ENCODE measurements at places on chromosomes 6 and 20. TPM values are rescaled to one million over a fixed set of nuclear protein-coding genes. Genes with fewer than 3 reads are reported as not detected.

L3MBTL1 gene
- 2.4 TPM for total RNA-seq

ANKRD66 gene
- total RNA-seq, result not detected

FOXQ1 gene
- total RNA-seq, result not detected

RNF144B gene
- 20.7 TPM for total RNA-seq

UBE2J1 gene
- 17.9 TPM for total RNA-seq

ADGRB3 gene
- 1.1 TPM for total RNA-seq

TSPO2 gene
- total RNA-seq, result not detected

CDH22 gene
- 0.41 TPM for total RNA-seq

TAF4 gene
- 7.8 TPM for total RNA-seq

- no peak for DNase-seq
These were observed 291.2 kb upstream of the HS3ST5 start for GRCh38 chr6:114634016-114634415.

DNA sequence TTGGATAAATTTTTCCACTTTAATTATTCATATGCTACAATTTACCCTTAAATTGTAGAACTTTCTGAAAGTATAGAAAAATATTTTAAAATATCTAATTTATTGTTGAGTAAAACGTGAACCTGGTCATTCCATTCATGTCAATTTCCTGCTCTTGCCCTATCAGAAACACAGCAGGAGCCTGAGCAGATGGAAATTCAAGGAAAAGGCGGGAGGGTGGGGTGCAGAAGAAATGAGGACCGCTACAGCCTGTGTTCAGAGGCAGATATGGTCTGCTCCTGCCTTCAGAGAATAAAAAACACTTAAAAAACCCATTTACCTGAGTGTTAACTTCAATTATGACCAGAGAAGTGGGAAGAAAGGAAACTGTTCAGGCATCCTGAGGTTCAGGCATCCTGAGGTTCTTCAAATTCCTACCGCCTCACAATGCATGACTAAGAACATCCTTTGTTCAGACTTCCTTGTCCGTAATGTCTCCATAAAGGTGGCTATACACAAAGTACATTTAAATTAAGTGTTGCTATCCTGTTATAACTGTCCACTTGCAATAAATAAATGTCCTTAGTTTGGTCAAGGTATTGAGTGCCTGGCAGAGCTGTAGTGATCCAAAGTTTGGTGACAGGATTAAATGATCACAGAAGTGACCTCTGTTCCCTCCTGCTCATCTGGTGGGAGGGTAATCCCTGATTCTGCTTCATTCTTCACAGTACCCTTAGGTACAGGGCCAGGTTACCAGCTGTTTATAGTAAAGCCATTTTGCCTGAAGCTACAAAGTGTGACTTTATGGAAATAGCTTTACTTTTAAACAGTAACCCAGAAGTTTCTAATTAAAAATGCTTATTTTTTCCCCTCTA lies 109.1 kb downstream of the MAN1A1 start:
- DNase-seq, result no peak

DNA sequence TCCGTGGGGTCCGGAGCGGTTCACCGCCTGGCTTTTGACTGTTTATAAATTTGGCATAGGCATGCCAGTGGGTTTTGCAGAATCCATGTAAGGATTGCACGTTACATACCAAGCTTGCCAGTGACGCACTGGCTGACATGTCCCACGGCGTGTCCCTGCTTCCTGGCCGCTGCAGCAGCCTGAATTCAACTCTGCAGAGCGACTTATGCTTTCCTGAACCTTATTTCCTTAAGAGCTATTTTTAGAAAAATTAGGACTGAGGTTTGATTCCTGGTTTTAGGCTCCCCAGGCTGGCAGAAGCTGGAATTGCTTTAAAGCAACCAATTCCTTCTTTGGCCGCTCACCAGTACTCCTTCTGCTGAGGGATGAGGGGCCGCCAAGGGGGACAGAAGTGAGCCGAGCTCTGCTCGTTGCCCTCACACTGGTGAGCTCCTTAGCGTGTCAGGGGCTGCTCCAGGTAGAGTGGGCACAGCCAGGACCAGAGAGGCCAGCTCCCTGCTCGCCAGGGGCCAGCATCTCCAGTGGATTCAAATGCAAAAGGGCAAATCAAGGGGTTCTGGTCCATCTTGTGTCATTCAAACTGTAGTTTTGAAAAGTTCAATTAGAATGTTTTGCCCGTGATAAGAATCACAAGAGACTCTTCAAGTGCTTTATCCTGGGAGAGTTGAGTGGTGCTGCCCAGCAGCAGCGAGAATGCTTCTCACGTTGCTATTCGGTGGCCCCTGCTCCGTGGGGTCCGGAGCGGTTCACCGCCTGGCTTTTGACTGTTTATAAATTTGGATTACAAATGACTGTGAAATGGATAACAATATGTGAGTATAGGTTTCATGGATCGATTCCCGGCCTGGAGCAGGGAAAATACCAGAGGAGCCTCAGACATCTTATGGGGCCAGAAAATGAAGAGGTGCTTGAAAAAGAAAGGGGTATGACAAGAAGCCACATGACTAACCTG lies 17.5 kb upstream of the IRF4 start:
- DNase-seq, result no peak

GRCh38 chr6:47042275-47042791 lies at the start of gene ADGRF1:
Gene ADGRF1 (minus strand): TSS chr6:47042332. CDS start chr6:47029061, 13,271 bp downstream.
- no peak for DNase-seq

- DNase-seq, result no peak
These were observed 7.1 kb downstream of the RRBP1 start for GRCh38 chr20:17674722-17675518.

GRCh38 chr6:56193846-56194245 lies 53.5 kb downstream of the COL21A1 start:
- no peak for DNase-seq

DNA sequence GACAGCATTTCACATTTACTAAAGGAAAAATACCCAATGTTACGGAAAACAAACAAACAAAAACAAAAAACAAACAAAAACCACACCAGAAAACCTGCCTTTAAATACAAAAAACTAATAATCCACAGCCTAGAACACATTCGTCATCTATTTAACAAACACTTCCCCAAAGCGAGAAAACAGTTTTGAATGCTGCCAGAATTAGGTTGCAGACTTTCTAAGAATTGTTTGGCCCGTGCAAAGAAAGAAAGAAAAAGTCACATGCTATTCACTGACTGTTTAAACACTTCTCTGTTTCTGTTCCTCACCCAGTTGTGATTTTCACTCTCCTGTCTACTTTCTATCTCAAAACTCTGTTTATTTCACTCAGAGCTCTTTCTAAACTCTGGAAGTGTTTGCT lies 52.5 kb downstream of the BCAS1 start:
- no peak for DNase-seq

- DNase-seq, result no peak
These were observed 53.1 kb downstream of the CPNE5 start for GRCh38 chr6:36786055-36786675.

DNA sequence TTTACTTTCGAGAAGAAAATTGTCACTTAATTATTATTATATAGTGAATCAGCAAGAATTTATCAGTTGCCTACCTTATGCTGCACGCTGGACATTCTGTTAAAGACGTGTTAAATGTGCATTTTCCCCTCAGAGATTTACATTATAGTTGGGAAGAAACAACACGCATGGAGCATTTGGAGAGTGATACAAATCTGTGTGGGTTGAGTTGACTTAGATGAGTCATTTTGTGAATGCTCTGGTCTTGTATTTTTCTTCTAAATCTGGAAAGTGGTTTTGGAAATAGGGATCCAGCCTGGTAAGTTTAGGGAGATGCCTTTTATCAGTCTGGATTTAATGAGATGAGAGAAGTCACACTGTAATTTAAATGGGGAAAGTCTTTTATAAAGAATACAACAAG lies 24.0 kb upstream of the SMIM26 start:
- DNase-seq, result no peak

DNA sequence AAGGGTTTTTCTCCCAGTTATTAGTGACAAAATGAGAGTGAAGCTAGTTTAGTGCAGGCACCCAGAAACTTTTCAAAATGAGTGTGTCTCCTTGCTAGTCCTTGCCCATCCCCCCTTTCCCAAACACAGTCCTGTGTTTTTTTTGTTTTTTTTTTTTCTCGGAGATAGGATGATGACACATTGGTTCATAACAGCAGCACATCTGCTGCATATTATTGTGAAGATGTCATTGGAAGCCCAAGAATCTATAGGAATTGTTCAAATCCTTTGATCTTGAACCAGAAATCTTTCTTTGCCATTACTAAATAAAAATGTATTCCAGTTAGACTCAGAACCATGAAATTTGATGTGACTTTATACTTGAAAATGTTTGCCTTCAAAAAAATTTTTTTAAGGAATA lies 162.4 kb downstream of the FRK start:
- DNase-seq, result no peak

- no peak for DNase-seq
These were observed 470.5 kb downstream of the COL12A1 start for GRCh38 chr6:74735304-74735703.

GRCh38 chr6:130385064-130385695 lies 19.4 kb downstream of the TMEM200A start:
- no peak for DNase-seq

DNA sequence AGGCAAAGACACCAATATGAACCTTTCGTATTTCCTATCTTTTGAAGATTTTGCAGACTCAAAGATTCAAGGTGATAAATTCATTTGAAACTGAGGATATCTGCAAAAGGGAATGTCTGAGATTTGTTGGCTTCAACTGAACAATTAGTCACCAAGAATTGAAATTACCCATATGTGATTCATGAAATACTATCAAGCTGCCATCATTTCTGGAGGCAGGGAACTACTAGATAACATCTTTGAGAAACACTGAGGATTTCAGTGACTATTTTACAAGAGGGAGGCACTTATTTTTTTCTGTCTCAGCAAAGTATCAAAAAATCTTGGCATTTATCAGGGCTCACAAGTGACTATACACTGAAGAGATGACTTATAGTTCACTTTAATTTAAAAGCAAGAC lies 39.8 kb upstream of the MMS22L start:
- no peak for DNase-seq

DNA sequence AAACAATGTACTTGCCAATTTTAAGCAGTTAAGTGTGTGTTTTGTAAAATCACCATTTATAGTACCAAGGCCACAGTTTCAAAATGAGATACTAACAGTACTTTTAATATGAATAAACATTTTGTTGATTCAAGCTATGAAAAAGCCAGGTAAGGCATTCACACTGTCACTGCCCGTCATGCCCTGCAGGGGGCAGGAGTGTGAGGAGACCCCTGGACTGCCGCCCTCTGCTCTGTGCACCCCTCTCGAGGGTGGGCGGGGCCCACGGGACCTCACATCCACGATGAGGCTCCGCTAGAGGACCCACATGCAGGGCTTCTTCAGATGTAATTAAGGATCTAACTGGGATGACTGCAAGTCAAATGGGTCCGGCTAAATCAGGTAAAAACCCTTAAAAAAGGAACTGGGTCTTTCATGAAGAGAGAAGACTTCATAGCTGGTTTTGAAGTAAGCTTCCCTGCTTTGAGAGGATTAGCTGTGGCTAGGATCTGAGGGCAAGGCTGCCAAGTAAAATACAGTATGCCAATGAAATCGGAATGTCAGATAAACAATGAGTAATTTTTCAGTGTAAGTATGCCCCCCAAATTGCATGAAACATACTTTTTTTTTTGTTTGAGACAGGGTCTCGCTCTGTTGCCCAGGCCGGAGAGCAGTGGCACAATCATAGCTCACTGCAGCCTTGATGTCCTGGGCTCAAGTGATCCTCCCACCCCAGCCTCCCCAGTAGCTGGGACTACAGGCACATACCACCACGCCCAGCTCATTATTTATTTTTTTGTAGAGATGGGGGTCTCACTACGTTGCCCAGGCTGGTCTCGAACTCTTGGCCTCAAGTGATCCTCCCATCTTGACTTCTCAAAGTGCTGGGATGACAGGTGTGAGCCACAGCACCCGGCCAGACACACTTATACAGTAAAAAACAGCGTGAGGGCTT lies 18.7 kb downstream of the DIDO1 start:
- no peak for DNase-seq

- no peak for DNase-seq
These were observed 95.7 kb downstream of the COL21A1 start for GRCh38 chr6:56151609-56152224.

DNA sequence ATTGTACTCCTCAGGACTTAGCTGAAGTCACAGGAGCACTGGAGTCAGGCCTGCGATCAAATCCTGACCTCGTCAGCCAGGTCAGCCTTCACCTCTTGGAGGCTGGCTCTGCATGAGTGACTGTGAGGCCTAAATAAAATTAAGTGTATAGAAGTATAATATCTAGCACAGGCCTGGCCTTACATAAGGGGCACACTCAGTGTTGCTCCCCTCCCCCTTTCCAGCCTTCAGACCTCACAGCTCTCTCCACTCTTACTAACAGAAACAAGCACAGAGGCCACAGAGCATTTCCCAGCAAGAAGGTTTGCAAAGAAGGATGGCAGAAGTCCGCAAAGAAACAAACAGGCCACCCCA lies 84.8 kb downstream of the TRERF1 start:
- no peak for DNase-seq

- no peak for DNase-seq
These were observed 55.7 kb downstream of the LYRM4 start for GRCh38 chr6:5205035-5205507.

DNA sequence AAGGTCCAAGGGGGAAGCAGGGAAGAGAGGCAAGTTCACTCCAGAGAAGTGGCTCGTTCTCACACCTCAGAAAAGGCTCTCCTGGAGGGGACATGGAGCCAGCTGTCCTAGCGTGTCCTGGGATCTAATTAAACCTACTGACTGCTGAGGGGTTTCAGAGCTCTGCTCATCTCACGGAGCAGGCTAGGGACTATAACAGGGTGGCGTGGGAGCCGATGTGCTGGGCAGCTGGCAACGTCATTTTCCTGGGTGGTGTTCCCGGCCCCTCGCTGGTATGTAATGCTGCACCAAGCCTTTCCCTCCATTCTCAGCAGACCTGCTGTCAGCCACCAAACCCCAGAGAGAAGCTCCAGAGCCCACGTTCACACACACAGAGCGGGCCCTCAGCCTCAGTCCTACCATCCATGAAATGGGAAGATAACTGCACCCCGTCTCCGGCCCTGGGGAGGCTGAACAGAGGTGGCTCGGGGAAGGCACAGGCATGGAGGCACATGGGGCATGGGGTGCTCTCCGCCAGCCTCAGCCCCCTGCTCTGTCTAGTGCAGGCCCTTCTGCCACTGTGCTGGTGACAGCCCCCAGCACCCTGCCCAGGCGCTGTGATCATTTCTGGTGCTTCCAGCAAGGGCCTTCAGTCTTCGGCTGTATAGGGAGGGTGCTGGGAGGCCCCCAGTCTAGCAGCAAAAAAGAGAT lies 1.9 kb downstream of the CST7 start:
- no peak for DNase-seq

DNA sequence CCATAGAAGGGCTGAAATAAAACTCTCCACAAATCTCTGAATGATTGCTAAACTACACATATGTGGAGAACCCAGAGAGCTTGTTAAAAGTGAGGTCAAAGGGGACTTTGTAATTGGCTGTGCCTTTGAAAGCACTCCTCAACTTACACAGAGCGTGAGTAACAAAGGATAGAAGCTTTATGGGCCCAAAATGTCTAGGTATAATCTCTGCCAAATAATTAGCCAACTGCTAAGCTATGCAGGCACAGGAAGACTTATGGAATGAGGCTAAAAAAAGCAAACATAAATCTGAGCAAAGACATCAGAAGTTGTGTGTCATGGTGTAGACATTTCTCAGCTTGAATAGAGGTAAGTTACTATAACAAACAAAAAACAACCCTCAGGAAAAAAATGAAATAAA lies 23.3 kb upstream of the UST start:
- DNase-seq, result no peak

GRCh38 chr6:107668743-107669474 lies 155.2 kb downstream of the SCML4 start:
- no peak for DNase-seq

- no peak for DNase-seq
These were observed 840 bp downstream of the DEFB132 start for GRCh38 chr20:258269-258858.

GRCh38 chr6:52617087-52617486 lies 40.2 kb upstream of the TRAM2 start:
- DNase-seq, result no peak
